ENCODE measurements at places on chromosomes 1 and 21.

- DNase-seq, result no peak
Observed at GRCh38 chr1:154206196-154206595, at the start of gene CFAP141. Gene CFAP141, minus strand, starts transcription at chr1:154206333. Its CDS starts 26 bp downstream, at chr1:154206307.

DNA sequence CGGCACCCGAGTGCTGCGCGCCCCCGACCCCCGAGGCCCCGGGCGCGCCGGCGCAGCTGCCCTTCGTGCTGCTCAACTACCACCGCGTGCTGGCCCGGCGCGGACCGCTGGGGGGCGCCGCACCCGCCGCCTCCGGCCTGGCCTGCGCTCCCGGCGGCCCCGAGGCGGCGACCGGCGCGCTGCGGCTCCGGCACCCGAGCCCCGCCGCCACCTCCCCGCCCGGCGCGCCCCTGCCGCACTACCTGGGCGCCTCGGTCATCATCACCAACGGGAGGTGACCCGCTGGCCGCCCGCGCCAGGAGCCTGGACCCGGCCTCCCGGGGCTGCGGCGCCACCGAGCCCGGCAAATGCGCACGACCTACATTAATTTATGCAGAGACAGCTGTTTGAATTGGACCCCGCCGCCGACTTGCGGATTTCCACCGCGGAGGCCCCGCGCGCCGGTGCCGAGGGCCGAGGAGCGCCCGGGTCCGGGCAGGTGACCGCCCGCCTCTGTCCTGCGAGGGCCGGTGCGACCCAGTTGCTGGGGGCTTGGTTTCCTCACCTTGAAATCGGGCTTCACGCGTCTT, 49.0 kb downstream of the SIM2 start:
- no peak for DNase-seq

DNA sequence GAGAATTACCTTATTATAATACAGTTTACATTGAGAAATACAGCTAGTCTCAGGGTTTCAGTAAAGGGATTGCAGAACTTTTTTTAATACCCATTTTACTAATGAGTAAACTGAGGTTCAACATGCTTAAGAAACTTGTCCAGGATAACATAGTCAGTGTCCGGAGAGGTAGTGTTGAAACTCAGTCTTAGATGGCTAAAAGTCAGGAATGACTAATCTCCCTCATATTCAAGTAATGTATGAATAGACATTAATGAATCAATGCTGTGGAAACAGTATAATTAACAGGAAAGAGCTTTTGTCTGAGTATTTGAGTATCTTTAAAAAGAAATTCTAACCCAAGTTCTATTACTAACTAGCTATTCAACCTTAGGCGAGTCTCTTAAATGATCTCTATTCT, 397.6 kb downstream of the PLA2G4A start:
- DNase-seq, result no peak

DNA sequence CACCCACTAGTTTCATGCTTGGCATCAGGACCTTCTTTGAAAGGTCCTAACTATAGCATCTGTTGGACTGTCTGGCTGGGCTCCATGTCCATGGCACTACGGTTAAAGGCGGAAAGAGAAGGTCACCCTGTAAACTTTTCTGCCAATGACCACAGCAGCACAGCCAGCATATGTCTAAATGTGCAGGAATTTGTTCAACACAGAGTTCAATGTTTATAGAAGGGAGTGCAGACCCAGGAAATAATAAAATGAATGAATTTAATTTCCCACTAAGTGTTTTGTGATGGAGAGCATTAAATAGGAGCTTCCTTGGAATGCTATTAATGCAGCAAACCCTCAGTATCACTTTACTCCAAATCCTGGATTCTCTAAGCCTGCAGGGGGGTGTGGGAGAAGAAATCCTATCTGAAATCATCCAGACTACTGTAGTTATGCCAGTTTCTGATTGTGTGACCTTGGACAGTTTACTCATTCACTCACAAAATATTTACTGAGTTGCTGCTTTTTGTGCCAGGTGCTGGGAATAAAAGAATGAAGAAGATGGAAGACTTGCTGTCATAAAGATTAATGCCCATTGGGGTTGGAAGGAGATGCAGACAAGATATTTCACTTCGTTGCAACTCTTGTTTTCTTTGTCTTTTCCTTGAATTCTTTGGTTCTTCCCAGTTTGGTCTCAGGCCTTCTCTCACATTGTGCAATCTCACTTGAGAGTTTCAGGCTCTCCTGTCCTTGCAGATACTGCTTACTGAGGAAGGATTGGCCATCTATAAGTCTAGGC, 195.0 kb downstream of the ROR1 start:
- no peak for DNase-seq

DNA sequence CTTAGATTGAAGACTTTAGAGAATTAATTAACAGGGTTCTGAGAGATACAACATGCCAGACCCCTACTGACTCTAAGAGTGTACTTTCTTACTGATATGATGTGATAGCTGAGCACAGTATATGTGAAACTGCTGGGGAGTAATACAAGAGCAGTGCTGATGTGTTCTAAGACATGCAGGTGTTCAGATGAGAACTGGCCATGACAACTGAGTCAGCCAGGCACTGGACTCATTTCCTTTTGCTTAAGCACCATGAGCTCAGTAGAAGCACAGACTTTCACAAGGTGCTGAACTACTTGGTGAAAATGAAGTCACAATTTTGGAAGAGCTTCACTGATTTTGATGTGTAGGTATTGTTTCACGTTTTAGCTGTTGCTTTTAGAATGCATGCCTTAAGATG, 15.9 kb upstream of the POGZ start:
- no peak for DNase-seq

DNA sequence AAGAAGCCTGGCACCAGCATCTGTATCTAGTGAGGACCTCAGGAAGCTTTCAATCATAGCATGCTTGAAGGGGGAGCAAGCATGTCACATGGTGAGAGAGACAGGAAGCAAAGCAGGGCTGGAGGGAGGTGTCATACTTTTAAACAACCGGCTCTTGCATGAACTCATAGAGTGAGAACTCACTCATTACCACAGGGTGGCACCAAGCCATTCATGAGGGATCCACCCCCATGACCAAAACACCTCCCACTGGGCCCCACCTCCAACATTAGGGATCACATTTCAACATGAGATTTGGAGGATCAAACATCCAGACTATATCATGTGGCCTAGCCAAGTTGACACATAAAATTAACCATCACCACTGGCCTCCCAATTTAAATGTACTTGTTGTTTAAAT, 125.1 kb upstream of the KCND3 start:
- no peak for DNase-seq

- no peak for DNase-seq
Observed at GRCh38 chr1:87362834-87363426, 34.2 kb downstream of the LMO4 start.

DNA sequence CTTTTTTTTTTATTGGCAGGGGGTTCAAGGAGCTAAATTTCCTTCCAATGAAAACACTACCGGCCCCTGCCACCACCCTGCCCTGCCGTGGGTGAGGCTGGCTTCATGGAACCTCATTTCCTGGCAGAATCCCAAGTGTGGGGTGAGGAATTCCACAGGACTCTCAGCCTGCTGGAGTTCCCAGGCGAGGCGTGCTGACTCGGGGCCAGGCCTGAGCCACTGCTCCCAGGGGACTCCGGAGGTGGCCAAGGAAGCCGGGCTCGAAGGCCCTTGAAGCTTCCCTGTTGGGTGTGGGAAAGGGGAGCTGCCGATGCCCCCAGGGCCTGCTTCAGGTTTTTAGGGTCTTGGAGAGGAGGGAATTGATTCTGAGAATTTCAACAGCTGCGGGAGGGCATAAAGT, 95.3 kb upstream of the ACTRT2 start:
- no peak for DNase-seq

GRCh38 chr1:169765580-169766331, 29.0 kb downstream of the METTL18 start:
- DNase-seq, result no peak

DNA sequence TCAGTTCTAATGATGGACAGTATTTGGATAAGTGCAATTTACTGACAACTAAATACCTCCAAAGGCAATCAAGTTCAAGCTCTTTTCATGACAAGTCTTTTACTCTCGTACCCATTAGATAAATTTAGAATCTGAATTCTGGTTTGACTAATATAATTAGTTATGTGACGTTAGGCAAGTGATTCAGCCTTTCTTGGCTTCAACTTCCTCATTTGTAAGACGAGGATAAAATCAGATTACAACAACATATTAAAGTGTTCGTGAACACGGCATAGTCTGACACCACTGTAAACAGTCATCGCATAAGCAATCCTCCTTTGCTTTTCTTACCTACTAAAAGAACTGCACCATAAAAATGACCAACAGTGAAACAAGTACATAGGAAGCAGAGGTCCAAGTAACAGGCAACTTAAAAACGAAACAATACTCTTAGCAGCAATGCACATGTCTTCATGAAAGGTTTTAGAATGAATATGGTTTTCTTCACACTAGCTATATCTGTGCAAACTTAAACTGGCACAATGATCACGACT, 25.7 kb downstream of the COA6 start:
- no peak for DNase-seq

GRCh38 chr1:156080241-156080862, 1.9 kb downstream of the MEX3A start:
- DNase-seq, result no peak
